Left ventricle myocardium superior (tissue), 1 donor: ENCODE measurements at places on chromosomes 12 and 14.

DNA sequence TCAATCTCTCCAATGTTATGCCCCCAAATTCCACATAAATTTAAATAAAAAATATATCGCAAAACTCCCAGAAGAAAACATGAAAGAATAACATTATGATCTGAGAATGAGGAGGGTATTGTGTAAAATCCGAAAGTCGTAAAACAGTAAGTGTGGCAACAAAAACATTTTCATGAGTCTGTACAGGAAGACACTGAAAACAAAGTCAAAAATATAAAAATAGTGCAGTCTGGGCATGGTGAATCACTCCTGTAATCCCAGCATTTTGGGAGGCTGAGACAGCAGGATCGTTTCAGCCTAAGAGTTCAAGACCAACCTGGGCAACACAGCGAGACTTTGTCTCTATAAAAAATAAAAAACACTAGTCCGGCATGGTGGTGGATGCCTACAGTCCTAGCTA, 57.1 kb downstream of the SPTLC2 start:
- no peak for DNase-seq

GRCh38 chr12:6097411-6097810, 27.1 kb downstream of the VWF start:
- no peak for DNase-seq

GRCh38 chr14:81990312-81990761, 456.7 kb upstream of the SEL1L start:
- no peak for DNase-seq

GRCh38 chr12:49867570-49868341, 24.9 kb upstream of the BCDIN3D start:
- no peak for DNase-seq

DNA sequence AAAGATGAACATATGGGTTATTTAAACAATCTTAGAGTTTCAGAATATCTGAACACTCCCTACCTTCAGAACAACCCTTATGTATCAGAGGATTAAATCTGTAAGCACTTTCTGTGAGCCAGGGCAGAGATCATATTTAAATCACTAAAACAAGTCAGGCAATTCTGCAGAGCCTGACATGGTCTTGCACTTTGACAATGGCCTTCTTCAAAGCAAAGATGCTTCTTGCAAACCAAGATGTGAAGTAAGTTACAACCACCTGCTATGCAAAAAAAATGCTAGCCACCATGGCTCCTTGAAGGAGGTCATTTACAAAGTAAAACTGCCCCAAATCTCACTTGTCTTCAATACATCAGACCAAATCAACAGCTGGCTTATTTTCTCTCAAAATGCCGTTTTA, 3.2 kb downstream of the PPP1CC start:
- no peak for DNase-seq

DNA sequence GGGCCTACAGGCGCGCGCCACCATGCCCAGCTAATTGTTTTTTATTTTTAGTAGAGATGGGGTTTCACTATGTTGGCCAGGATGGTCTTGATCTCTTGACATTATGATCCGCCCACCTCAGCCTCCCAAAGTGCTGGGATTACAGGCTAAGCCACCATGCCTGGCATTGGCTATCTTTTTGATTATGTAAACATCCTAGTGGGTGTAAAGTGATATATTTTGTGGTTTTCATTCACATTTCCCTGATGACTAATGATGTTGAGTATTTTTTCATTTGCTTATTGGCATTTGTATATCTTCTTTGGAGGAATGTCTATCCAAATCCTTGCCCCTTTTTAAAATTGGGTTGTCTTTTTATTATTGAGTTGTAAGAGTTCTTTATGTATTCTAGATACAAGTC, 16.3 kb downstream of the CREBL2 start:
- DNase-seq = no peak

- peak; percentile 80 for DNase-seq
These were observed at the start of gene MANSC1 for GRCh38 chr12:12349711-12350665. MANSC1 (minus strand) TSS chr12:12350242; CDS start chr12:12343314, 6,928 bp downstream.
